ENCODE measurements at places on chromosomes 16 and 17. TPM values are rescaled to one million over a fixed set of nuclear protein-coding genes. Genes with fewer than 3 reads are reported as not detected.

Gene SHISA6
- polyA plus RNA-seq = not detected

GRCh38 chr16:16147316-16147999 lies 75.8 kb downstream of the ABCC6 start:
- no peak for DNase-seq

DNA sequence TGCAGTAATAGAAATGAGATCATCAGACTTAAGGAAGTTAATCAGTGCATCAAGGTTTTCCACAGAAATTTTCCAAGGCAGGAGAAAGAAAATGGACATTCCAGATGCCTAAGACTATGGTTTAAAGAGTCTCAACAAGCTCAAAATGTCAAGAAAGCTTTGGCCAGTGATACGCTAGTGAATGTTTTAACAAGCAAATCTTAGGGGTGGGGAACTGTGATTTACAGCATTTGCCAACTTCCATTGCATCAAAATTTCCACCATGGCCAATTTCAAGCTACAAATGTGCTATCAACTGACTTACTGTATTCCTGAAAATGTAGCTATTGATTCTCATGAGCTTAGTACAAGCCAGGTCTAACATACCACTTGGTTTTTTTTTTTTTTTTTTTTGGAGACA lies 82.4 kb upstream of the CLEC3A start:
- DNase-seq = no peak

GRCh38 chr16:67394155-67395104 lies 1.1 kb upstream of the TPPP3 start:
- no peak for DNase-seq

GRCh38 chr17:13030056-13030455 lies 12.2 kb upstream of the ELAC2 start:
- no peak for DNase-seq

DNA sequence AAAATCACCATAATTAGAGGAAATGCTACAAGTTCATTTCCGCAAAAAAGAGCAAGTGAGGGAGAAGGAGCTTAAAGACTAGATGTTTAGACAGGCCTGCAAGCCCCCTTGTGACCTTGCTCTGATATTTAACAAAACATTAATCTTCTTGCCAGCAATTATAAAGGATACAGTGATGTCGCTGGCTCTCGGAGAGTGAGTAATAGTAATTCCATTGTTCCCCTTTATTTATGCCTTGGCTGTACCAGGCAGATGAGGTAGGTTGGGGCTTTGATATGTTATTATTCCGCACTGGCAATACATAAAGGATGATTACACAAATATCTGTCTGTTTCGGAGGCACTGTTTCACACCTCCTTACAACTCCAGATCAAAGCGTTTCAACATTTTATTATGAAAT lies 204.8 kb upstream of the SALL1 start:
- DNase-seq = no peak

Gene SMTNL2
- 0.21 TPM for polyA plus RNA-seq

DNA sequence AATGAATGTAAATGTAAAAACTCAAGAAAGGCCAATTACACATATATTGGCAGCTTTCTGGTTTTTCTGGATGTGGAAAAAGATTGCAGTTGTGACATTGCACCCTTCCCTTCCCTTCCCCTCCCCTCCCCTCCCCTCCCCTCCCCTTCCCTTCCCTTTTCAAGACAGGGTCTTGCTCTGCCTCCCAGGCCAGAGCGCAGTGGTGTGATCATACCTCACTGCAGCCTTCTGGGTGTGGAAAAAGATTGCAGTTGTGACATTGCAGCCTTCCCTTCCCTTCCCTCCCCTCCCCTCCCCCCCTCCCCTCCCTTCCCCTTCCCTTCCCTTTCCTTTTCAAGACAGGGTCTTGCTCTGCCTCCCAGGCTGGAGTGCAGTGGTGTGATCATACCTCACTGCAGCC lies 41.7 kb downstream of the PIK3R5 start:
- DNase-seq = no peak

DNA sequence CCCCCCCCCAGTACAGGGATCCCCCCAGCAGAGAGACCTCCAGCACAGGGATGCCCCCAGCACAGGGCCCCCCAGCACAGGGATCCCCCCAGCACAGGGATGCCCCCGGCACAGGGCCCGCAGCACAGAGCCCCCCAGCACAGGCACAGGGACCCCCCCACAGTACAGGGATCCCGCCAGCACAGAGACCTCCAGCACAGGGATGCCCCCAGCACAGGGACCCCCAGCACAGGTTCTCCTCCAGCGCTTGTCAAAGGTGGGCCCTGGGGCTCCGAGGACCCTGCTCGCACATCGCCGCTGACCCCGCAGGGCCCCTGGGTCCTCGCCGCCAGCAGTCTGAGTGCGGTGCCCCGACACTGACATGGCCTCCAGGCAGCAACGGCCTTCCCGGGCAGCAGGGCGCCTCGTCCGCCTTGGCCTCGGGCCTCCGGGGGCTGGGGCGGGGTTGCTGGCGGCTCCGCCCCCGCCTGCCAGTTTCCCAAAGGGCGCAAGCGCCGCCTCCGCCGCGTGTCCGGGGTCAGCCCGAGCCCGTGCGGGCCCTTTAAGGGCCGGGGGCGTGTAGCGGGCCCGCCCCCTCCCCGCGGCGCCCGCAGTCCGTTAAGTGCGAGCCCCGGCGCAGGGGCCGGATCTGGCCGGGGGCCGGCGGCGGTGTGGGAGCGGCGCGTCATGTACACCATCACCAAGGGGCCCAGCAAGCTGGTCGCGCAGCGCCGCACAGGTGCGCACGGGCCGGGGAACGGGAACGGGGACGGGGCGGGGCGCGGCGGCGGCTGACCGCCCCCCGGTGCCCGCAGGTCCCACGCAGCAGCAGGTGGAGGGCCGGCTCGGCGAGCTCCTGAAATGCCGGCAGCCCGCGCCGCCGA lies at the start of gene MCRIP2:
MCRIP2 (plus strand) TSS at position 503 of the 863 bp plus-strand sequence; CDS start at position 667, 164 bp downstream.
- peak; percentile 77 for DNase-seq

Gene DOC2B
- polyA plus RNA-seq = 0.27 TPM

DNA sequence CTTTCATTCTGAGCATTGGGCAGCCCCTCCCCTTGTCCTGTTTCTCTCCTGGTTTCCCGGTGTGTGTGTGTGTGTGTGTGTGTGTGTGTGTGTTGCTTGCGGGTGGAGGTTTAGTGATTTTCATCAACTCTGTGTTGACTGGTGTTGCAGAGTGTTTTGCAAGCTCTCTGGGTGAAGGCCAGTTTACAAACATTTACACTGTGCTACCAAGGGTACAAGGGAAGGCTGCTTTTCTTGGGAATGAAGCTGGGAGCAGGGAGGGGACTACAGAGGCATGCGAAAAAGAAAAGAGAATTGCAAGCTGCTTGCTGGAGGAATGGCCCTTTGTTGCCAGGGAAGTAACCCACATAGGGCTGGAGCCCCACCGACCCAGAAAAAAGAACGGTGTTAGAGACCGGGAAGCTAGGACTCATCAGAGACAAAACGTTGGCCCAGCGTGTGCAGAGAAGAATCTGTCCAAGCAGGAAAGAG lies 29.6 kb downstream of the HS3ST3B1 start:
- no peak for DNase-seq

Gene HBA1
- 1.3 TPM for polyA plus RNA-seq

GRCh38 chr17:8966926-8967325 lies 1.4 kb upstream of the PIK3R5 start:
- DNase-seq = no peak

GRCh38 chr17:18318117-18318516 lies 3.0 kb downstream of the SMCR8 start:
- DNase-seq = no peak

Gene STH
- polyA plus RNA-seq = not detected

Gene CLDN7
- polyA plus RNA-seq = 0.97 TPM

Gene SLC43A2
- polyA plus RNA-seq = 3.5 TPM

Gene CCL16
- not detected for polyA plus RNA-seq

Gene TLCD2
- polyA plus RNA-seq = 3.1 TPM

Gene IGFALS
- not detected for polyA plus RNA-seq

Gene DNAAF8
- polyA plus RNA-seq = 0.89 TPM

- peak; percentile 94 for DNase-seq
These were observed 28.0 kb upstream of the SNN start for GRCh38 chr16:11639925-11640899.

Gene TAF15
- polyA plus RNA-seq = 543 TPM

Gene GRIN2A
- not detected for polyA plus RNA-seq

Data from A549 (cell line).